ENCODE measurements at places on chromosomes 7 and 10.

DNA sequence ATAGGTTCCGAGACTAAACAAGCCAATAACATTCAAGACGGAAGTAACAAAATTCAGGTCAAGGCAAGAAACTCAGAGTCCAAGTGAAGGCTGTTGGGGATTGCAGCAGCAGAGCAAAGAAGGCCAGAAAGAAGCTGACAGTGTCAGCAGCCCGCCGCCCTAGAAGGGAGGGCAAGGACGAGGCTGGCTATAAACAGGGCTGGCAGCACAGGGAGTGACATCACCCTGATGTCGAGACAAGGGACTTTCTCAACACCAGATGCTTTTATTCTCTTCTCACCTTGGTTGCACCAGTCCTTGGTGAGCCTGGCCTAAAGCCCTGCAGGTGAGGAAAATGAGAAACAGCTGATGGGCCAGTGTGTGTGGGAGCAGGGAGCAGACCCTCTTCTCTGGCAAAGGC lies 687.7 kb upstream of the NRP1 start:
- DNase-seq: no peak

- no peak for DNase-seq
These were observed 238.2 kb upstream of the AGK start for GRCh38 chr7:141312828-141313521.

GRCh38 chr10:23338886-23339285 lies 5.7 kb downstream of the C10orf67 start:
- no peak for DNase-seq

- DNase-seq: no peak
These were observed 26.2 kb upstream of the ABLIM1 start for GRCh38 chr10:114684084-114684821.

DNA sequence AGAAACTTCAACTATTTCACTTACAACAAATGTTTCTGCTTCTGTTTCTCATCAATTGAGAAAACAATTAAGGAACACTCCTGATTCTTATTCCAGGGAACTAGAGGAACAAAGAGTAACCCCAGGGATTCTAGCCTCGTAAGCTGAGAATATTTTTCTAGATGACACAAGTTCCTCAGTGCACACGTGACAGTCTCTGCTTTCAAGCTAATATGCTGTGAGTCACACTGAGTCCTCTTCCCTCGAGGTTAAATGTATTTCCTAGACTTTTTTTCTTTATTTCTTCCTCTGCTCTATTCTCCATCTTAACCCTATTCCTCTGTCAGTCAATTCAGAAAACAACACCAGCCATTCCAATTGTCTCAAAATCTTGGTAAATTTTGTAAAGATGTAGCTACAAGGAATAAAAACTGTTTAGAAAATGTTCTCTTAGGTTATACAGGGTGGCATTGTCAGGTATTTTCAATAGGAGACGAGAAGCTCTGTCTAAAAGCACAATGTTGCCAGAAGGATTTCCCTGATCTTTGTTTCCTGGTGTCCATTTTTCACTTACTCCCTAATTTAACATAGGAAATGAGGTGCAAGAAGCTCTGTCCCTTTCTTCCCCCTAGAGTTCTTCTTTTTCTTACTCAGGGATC lies 5.8 kb upstream of the C1GALT1 start:
- peak; percentile 93 for DNase-seq

- DNase-seq: peak; percentile 90
These were observed 170.9 kb downstream of the CDK14 start for GRCh38 chr7:90766814-90767564.

DNA sequence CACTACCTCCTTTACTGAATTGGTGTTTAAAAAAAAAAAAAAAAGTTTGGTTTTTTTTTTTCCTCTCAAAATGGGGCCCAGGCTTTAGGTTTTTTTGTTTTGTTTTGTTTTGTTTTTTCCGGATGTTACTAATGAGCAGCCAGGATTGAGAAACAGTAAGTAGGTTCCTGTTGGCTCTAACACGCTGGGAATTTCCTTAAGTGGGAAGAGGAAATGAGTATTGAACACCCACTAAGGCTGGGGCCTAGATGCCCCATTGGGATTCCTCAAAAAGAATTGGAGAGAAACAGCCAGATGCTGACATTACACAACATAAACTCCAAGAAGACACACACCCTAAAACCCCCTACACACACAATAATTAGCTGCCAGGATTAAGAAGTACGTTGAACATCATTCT lies 102.2 kb upstream of the NANOS1 start:
- no peak for DNase-seq

GRCh38 chr7:2228921-2229320 lies 3.8 kb downstream of the MAD1L1 start:
- no peak for DNase-seq

DNA sequence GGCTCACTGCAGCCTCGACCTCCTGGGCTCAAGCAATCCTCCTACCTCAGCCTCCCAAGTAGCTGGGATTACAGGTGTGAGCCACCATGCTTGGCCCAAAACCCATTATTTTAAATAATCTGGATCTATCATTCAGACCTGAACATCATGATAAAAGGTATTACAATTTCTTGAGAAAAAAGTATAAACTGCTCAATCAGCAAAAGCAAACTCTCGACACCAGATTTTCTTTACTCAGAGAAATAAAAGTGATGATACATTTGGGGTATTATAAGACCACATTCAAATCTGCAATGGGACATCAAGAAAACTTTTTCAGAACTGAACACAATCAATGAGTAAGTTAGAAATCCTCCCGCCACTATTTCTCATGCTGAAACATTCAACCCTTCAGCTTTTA lies 41.2 kb downstream of the JMJD1C start:
- no peak for DNase-seq

DNA sequence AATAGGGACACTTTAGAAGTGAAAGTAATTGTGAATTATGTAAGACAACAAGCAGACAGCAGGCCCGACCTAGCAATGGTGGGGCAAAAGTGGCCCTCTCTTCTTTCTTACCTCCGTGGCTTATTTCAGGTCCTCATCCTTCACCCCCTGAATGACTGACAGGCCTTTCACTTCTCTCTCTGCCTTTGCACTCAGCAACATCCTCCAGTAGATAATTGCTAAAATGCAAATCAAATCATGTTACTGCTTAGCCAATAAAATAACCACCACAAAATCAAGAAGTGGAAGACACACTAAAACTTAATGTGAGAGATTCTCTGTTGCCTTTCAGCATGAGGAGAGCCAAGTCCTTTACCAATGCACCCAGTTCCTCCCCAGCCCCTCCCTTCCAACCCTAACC lies 274.6 kb upstream of the ZNF32 start:
- no peak for DNase-seq

DNA sequence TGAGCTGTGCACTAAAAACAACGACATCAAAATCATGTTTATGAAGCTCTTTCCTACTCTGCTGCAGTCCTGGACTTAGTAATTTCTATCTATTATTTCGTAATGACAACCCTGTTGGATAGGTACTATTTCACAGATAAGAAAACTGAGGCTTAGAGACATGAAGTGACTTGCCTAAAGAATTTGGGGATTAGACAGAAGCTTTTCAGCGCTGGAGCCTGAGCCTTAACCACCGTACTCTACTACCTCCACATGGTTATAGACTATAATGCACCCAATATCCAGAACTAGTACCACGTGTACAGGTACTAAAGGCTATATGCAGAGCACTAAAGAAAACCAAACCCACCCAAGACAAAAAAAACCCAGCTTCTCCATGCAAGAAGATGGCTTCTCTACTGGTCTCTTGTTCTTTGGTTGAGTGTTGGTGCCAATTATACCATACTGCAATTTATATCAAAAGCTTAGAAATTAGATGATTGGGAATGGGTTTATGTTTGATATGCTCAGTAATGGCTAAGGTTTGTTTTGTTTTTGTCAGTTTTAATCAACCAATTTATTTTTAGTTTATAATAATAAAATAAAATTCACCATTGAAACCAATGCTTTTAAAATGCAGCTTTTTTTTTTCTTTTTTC lies 6.5 kb upstream of the SNX10 start:
- peak; percentile 8 for DNase-seq

- DNase-seq: no peak
These were observed 182.2 kb upstream of the AOAH start for GRCh38 chr7:36906448-36906847.

- DNase-seq: peak; percentile 9
These were observed 32.0 kb upstream of the STRIP2 start for GRCh38 chr7:129401967-129402860.

DNA sequence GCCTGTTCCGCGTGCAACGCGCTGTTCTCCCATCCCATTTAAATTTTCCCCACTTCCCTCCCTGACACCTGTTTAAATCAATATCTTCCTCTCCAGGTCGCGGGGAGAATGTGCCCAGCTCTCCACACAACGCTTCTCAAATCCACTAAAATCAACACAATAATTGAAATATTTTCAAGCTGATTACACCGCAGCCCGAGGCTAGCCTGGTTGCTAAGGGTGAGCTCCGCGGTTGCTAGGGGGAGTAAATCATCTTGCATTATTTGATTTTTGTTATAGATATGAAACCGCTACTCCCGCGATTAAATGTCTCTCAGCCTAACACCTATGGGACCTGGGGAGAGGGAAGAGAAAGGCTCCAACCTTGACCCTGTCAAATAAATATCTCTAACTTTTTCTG lies 36.2 kb downstream of the UNCX start:
- no peak for DNase-seq

DNA sequence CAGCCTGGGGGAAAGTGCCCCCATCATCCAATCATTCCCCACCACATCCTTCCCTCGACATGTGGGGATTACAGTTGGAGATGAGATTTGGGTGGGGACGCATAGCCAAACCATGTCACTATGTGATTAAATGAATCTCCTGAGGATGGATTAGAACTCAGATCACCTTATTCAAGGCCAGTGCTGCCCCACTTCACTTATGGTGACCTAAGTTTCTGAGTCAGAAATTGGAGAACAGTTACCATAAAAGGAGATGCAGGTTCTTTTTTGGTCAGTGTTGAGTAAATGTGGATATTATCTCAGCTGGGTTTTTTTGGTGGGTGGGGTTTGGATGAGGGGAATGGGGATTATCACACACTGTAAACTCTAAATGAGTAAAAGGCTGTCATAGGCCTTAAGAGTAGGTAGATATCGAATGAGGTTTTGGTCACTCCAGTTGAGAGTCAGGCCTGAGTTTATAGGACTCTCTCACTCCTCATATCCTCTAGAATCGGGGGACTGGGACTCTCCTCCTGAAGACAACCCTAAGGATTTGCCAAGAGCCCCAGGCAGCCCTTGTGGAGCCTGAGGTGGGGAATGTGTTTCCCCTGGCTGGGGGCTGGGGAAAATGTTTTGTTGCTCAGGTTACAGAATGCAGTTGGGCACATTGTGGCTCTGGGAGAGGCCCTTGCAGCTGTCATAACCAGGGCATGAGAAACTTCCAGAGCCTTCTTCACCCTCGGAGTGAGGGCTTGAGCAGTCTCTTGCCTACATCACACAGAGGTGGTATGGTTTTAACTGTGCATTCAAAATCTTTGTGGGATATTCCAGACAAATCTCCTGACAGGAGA lies 213.0 kb downstream of the BAMBI start:
- no peak for DNase-seq

GRCh38 chr7:83355143-83355542 lies 192.5 kb upstream of the PCLO start:
- no peak for DNase-seq

DNA sequence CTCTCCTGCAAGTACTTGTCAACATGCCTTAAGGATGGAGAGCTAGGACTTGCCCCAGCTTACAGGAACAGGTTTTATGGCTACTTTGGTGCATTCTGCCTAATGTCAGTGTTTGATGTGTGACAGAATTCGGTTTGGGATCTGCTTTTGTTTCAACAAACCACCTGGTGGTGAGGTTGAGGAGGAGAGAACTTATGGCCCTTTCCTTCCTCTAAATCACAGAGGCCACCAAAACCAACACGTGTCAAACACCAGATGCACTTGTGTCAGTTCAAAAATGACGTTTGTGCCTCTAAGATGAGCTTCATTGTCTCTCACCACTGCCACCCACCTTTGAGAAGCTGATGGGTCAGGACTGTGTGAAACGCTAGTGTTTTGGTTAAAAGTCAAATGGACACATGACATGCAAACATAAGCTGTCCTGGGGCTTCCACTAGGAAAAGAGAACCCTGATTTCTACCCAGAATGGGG lies 83.9 kb downstream of the OSBPL3 start:
- DNase-seq: no peak

GRCh38 chr7:46131916-46132795 lies 211.1 kb upstream of the IGFBP3 start:
- DNase-seq: peak; percentile 67

GRCh38 chr7:64654796-64655548 lies 11.0 kb upstream of the ZNF107 start:
- DNase-seq: no peak

DNA sequence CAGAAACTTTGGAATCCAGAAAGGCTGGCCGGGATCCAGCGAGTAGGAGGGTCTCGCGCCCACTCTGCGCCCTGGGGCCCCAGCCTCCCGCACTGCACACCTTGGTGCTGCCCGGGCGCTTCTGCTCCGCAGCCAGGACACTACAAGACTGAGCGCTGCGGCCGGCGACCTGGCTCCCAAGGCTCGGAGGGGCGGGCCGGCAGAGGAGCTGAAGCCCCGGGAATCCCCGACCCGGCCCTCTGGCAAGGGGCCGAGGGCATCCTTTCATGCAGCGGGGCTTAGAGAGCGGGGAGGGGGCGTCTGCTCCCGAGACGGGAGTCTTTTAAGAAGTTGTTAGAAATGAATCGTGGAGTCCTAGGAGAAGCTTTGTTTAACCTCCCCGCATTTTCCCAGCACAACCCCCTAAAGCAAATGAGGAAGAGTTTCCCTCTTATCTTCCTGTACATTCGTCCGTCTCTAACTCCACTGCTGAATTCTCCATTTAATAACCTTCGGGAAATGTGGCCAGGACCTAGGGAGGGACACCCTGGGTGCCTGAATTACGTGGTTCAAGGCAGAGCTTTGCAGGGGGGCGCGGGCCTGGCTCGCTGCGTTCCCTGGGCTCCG lies 1.1 kb downstream of the VWC2 start:
- DNase-seq: no peak

- DNase-seq: peak; percentile 76
These were observed 103.6 kb downstream of the LYZL1 start for GRCh38 chr10:29392376-29393021.

DNA sequence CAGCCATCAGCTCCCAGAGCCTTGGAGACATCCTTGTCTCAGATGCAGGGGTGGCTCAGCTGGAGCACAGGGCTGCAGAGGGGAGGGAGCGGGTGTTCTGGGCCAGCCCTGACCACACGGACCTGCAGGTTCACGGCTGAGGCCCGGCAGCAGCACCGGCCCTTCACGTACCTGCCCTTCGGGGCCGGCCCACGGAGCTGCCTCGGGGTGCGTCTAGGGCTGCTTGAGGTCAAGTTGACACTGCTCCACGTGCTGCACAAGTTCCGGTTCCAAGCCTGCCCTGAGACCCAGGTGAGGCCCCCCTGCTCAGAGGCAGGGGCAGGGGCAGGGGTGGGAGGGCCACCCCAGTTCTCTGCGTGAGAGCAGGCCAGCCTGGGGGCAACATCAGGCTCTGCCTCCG lies 45.2 kb downstream of the PARP12 start:
- no peak for DNase-seq

Data from choroid plexus epithelial cell (primary cell).